ENCODE measurements at places on chromosomes 5 and 9.

DNA sequence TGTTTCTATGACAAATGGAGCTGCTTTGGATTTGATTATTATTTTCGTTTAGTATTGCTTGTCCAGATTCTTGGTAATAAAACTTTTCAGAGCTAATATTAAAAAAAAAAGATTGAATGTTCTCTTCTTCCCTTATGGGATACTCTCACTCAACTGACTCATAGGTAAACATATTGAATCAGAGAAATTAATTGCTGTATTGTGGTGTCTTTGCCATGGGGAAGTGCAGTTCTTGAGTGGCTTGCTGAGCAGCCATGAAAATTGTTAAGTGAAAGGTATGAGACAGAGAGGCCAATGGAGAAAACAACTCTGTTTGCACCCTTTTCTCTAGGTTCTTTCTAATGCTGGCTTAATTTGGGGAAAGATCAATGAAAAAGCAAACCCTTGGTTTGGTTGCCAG is 149.9 kb upstream of the HMHB1 start:
- no peak for DNase-seq

GRCh38 chr5:66724349-66725139 is 128.4 kb downstream of the MAST4 start:
- DNase-seq, result no peak

DNA sequence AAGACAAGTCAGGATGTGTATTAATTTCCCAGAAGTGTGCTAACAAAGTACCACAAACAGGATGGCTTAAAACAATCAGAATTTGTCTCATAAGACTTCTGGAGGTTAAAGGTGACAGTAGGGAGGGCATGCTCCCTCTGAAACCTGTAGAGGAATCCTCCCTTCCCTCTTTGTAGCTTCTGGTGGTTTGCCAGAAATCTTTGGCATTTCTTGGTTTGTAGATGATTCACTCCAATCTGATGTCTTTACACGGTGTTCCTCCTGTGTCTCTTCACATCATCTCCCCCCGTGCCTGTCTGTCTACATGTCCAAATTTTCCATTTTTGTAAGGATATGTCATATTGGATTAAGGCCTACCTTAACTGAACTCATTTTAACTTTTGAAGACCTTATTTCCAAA is 471.5 kb downstream of the ZNF608 start:
- DNase-seq, result no peak

- no peak for DNase-seq
Observed at GRCh38 chr5:150317048-150318003, 14.6 kb upstream of the ARSI start.

DNA sequence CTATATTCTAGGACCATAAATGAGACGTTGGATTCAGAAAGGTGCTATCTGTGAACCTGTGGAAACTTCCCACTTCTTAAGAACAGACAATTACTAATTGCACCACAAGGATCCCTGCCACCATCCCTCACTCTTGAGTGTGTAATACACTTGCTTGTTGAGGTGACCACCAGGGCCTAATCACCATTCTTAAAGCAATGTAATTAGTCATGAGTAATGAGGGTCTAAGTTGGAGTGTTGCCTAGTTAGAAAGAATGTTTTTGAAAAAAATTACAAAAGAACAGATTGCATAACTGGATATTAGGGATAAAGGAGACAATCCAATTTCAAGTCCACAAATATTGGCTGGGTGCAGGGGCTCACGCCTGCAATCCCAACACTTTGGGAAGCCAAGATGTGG is 56.9 kb upstream of the TRIO start:
- no peak for DNase-seq

GRCh38 chr9:85430659-85431338 is 311.0 kb downstream of the AGTPBP1 start:
- DNase-seq, result no peak

- no peak for DNase-seq
Observed at GRCh38 chr9:1272488-1272887, 222.3 kb downstream of the DMRT2 start.

DNA sequence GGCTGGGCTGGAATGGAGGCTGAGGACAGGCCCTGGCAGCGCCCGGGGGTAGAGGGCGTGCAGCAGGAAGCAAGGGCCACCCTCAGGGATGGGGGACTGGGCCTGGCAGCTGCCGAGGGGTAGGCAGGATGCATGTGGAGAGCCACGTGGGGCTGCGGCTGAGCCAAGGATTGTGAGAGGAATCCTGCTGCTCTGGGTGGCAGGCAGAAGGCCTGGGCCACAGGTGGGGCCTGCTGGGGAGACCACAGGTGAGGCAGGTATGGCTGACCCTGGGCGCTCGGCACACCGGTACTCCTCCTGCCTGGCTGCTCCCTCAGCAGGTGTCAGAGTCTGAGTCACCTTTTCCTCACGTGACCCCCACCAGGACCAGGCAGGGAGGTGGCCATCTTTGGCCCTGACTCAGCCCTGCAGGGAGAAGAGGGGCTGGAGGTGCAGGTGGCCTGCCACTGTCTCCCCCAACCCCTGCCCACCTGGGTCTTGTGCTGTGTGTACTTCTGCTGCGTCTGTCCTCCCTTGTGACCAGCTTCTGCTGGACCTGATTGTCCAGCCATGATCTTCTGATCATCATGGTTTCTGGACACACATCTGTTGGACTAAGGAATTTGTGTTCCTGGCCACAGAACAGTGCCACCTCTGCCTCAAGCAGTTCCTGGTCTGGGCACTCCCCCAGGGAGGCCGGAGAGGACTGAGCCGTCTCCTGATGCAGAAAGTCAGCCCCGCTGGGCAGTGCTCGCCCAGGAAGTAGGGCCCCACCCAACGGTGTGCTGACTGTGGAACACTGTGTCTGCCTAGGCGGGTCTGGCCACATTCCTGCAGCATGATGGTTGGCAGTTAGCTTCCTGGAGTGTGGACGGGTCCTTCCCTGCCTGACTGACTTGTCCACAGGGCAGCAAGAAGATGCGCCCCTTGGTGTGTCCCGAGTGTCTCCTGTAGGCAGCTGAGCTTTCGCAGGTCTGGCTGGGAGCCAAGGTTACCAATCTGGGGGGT is 6.4 kb downstream of the ARRDC1 start:
- no peak for DNase-seq

GRCh38 chr9:11064909-11065308 is 452.1 kb upstream of the PTPRD start:
- DNase-seq, result peak; percentile 44

DNA sequence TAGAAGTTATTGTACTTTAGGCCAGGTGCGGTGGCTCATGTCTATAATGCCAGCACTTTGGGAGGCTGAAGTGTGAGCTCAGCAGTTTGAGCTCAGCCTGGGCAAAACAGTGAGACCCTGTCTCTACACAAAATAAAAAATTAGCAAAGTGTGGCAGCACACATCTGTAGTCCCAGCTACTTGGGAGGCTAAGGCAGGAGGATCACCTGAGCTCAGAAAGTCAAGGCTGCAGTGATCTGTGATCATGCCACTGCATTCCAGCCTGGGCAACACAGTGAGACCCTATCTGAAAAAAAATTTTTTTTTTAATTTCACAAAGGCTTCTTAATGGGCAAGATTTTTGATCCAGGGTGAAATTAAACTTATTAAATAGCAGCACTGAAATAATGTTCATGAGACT is 92.8 kb downstream of the CDC42SE2 start:
- no peak for DNase-seq

DNA sequence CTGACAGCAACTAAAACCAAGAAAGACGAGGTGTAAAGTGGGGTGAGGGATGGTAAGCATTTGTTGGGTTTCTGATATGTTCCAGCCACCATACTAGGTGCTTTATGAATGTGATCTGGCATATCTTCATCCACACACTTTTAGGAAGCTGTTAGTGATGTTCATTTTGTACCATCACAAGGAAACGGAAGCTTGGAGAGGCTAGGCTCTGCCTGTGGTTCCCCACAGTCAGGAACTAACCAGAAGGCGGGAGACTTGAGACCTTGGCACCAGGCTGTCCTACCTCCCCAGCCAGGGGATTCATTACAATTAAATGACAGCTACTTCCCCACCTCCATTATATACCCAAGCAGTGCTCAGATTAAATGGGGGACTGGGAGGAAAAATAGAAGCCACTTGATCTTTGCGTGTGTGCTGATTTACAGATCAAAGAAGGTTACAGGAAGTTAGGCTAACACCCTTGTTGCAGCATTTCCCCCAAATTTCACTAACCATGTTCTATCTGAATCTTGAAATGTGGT is 43.0 kb downstream of the SFXN1 start:
- DNase-seq, result no peak

GRCh38 chr5:174571662-174572397 is 152.6 kb upstream of the MSX2 start:
- DNase-seq, result no peak

DNA sequence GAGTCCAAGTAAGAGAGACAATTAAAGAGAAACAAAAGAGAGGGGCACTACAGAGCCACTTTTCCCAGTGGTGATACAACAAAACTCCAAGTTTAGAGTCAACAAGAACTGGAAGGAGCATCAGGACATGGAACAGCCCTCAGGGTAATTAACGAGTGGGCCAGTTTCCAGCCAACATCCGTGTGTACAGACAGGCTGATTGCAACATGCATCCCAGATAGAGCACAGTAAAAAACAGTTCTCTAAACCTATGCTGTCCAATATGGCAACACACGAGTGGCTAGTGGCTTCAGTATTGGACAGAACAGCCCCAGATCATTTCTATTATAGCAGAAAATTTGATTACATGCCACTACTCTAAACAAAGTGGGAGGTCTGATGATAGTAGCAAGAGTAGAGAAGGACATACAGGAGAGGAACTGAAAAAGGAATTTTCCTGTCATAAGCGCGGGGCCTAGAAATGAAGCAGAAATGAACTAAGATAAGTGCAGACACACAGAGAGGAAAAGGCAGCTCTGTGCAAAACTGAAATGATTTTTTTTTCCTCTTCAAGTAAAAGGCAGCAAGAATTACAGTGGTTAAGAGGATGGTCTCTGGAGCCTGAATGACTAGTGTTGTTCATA is 175.6 kb upstream of the CCNG1 start:
- DNase-seq, result no peak

GRCh38 chr9:111630964-111631213 is 245 bp upstream of the DNAJC25 start:
- no peak for DNase-seq

- DNase-seq, result no peak
Observed at GRCh38 chr9:96331236-96331947, 29.4 kb upstream of the HSD17B3 start.

GRCh38 chr9:4604678-4605095 is 57.4 kb upstream of the PLPP6 start:
- DNase-seq, result peak; percentile 68

GRCh38 chr5:176656467-176656990 is 9.2 kb downstream of the TSPAN17 start:
- no peak for DNase-seq

- no peak for DNase-seq
Observed at GRCh38 chr9:108316630-108317029, 539.2 kb downstream of the ACTL7B start.

- no peak for DNase-seq
Observed at GRCh38 chr9:114696814-114697544, 15.0 kb upstream of the TEX48 start.

GRCh38 chr5:71925608-71926091 is 181.6 kb upstream of the MAP1B start:
- no peak for DNase-seq

GRCh38 chr5:15798006-15798405 is 298.0 kb downstream of the FBXL7 start:
- no peak for DNase-seq

- no peak for DNase-seq
Observed at GRCh38 chr5:152259702-152260101, 145.4 kb downstream of the NMUR2 start.

DNA sequence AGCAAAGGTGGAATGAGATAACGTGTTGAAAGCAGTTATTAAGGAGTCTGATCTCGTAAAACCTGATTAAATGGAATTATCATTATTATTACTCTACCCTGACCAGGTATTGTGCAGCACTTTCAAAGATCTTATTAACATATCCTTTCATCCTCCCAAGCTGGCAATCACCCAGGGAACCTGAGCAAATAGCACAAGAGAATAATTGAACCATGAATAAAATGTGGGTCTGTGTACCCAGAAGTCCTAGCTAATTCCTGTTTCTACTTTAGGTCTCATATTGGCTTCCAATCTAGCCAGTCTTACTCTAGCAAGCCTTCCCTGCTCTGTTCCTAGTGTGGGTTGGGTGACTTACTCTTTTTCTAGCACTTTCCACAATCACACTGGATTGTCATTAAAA is 162.2 kb upstream of the STK32A start:
- peak; percentile 50 for DNase-seq

DNA sequence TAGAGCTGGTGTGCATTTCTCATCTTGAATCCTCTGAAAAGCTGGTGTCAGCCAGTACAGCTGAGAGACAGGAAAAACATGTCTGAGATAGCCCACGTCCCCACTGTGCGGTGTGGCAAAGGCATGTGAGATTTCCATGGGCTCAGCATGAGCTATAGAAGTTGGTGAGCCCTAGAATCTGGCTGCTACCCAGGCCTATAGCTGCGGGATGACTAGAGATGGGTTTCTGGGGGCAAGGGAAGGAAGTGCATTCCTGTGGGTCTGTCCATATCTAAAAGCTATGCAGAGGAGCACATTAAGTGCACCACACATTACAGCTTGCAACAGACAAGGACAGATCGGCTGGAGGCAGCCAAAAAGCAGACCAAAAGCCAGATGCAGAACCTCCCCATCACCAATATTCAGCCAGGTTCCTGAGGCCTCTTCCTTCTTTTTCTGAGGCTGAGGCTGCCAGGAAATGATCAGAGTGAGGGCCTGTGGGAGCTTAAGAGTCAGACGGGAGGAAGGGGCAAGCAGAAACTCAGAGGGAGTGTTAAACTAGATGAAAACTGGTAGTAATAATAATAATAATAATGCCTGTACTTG is 55.8 kb upstream of the RANBP3L start:
- DNase-seq, result no peak

DNA sequence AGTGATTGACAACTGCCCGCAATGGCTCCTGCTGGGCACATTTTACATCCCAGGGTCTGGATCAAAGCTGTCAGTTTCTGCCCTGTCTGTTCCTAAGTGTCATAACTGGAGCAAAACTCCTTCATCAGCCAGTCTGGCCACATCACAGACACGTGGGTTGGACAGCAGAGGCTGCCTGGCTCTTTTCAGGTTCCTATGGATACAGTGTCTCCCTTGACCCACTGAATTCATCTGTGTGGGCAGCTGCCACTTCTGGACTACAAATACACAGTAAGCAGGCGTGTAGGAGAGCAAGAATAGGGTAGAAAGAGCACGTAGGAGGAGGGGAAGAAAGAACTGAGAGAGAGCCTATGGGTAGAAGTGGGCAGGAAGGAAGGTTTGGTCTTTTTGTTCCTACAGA is 238.0 kb downstream of the ENC1 start:
- DNase-seq, result no peak

DNA sequence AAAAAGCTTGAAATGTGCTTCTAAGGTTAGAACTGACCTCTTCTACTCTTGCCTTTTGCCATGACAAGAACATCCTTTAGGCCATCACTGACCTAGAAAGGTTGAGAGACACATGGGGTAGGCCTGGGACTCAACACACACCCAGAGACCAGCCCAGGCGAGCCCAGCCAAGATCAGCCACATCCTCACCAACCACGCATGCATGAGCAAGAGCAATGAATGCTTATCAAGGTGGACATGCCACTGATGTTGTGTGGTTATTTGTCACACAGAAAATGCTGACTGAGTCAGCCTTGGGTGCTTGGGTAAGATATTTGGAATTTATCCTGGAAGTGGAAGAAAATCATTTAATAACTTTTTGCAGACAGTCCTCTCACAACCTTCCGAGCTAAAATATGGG is 39.4 kb downstream of the SMIM23 start:
- DNase-seq, result no peak
